ENCODE measurements at places on chromosomes 6 and 20. TPM values are rescaled to one million over a fixed set of nuclear protein-coding genes. Genes with fewer than 3 reads are reported as not detected.
A peak's percentile ranks its signal among the peaks of the same experiment; 100 is the strongest.

C6orf163 gene
- total RNA-seq, result 11.5 TPM

C6orf141 gene
- 4.0 TPM for total RNA-seq

- DNase-seq, result peak; percentile 90
Measured at GRCh38 chr6:2990248-2990931, 9.3 kb upstream of the NQO2 start.

DNA sequence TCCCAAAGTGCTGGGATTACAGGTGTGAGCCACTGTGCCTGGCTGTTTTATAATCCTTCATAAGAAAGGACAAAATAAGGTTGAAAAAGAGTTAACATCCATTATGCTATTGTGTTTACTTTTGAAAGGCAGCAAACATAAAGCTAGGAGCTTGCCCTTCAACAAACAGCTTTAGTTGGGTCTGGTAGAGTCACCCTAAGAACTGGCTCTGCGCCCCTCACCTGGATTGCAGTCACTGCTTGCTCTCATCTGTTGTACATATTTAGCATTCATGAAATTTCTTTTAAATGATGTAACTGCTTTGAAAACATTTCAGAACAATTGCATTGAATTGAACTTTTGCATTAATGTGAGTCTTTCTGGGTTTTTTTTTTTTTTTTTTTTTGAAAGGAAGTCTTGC is 38.9 kb downstream of the JARID2 start:
- DNase-seq, result peak; percentile 31

GRCh38 chr20:9831032-9831431 is 7.8 kb downstream of the PAK5 start:
- no peak for DNase-seq
